MV-4-11 (cell line): ENCODE measurements at places on chromosomes 12 and 14.

GRCh38 chr12:18595412-18595811 lies 142.4 kb downstream of the PLCZ1 start:
- no peak for DNase-seq

- DNase-seq = peak; percentile 73
Measured at GRCh38 chr12:3753544-3754284, 805 bp upstream of the CRACR2A start.

GRCh38 chr14:55438066-55438683 lies 2.2 kb downstream of the TBPL2 start:
- DNase-seq = peak; percentile 27

GRCh38 chr14:31476131-31476866 lies 11.5 kb downstream of the GPR33 start:
- DNase-seq = no peak

DNA sequence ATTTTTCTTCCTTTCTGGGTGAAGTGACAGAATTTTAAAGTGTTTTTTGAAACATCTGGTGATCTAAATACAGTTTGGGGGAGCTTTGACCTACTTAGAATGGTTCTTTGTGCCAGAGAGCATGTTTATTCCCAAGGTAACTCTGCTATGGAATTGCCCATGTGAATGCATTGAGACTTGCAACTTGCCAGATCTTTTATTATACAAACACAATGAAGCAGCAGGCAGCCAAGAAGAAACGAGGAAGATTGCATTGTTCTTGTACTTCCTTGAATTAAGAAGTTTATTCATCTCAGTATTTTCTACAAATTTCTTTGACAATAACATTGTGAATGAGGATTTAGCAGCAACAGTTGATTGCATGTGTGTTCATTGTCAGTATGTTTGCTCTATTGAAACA lies 55.5 kb downstream of the FGD4 start:
- DNase-seq = no peak

- DNase-seq = no peak
Measured at GRCh38 chr12:50925342-50925651, 27.0 kb upstream of the HIGD1C start.

- DNase-seq = no peak
Measured at GRCh38 chr12:47534695-47535094, 171.1 kb downstream of the RPAP3 start.

DNA sequence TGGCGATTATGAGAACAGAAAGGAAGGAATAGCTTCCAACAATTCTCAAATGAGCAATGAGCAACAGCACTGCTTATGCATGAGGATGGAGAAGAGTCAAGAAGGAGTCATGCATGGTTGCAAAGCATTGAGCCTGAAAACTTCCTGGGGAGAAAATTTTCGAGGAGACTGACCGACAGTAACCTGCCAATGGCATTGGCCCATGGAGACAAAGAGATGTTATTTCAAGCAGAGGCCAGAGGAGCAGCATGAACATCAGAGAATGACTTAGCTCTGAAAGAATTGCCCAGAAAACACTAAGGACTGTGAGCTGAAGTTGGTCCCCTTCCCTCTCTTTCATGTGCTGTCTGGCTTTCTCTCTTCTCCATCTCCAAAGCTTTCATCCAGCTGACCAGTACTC lies 343.4 kb downstream of the ADAMTS20 start:
- DNase-seq = no peak

DNA sequence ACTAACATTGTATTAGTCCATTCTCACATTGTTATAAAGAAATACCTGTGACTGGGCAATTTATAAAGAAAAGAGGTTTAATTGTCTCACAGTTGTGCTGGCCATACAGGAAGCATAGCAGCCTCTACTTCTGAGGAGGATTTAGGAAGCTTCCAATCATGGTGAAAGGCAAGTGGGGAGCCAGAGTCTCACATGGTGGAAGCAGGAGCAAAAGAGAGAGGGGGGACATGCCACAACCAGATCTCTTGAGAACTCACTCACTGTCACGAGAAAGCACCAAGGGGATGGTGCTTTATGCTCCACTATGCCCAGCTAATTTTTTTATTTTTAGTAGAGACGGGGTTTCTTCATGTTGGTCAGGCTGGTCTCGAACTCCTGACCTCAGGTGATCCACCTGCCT lies 13.3 kb downstream of the OS9 start:
- no peak for DNase-seq

- peak; percentile 92 for DNase-seq
Measured at GRCh38 chr12:109462868-109463692, 14.0 kb downstream of the KCTD10 start.

DNA sequence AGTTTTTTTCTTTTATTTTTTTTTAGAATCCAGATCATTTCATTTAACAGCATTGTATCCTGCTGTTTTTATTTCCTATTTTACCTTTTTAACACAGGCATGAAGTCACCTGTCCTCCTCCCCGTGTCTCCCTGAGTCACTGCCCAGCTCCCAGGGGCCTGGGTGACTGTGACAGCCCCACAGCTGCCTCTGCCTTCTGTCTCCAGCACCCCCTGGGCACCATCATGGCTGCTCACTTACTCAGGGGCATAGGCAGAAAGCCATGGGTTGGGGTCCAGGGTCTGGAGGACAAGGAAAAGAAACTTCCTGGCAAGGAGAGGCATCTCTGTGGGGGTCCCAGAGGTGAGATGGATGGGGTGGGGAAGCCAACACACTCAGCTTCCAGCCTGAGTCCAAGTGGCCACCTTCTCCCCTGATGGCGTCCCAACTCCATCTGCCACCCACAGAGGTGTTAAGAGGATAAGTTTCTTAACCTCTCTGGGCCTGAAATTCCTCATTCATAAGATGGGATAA lies 25.3 kb downstream of the TMEM63C start:
- no peak for DNase-seq

GRCh38 chr12:98403936-98404335 lies 111.5 kb upstream of the TMPO start:
- no peak for DNase-seq

DNA sequence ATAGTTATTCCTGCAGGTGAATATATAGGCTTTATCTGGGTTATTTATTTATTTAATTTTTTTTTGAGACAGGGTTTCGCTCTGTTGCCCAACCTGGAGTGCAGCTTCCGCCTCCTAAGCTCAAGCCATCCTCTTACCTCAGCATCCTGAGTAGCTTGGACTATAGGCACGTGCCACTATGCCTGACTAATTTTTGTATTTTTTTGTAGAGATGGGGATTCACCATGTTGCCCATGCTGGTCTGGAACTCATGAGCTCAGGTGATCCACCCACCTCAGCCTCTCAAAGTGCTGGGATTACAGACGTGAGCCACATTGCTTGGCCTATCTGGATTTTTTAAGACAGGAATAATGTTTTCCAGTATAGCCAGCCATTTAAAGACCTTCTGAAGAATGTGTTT lies 2.0 kb downstream of the RAN start:
- no peak for DNase-seq

DNA sequence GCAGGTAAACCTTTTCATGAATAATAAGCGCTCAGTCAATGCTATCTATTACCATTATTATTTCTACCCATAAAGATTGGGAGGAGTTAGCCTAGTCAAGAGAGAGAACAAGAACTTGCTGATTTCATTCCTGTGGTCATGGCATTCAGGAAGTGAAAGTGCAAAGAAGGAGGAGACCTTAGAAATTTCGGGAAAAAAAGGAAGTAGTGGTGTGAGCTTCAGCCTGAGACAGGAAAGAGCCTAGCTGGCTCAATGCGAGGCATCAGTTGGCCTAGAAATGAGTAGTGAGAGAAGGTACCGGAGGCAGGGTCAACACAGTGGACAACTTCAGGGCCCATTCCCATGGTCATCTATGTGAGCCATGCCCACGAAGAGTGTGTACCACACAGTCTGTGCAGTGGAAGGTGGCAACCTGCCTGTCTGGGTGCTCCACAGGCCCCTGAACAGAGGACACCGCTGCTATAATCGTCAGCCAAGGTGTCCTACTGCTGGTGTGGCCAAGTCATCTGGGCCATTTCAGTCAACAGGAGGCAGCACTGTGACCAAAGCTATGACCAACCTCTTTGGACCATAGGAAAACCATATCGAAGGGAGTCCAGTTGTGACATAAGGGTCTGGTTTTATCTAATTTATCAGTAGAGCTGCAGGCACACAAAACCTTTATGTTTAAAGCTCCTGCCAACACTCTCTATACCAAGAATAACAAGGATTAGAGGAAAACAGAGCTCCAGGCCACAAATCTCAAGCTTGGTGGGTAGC lies 16.2 kb upstream of the STON2 start:
- DNase-seq = peak; percentile 99

GRCh38 chr12:110112335-110112660 lies 11.9 kb upstream of the IFT81 start:
- DNase-seq = no peak

DNA sequence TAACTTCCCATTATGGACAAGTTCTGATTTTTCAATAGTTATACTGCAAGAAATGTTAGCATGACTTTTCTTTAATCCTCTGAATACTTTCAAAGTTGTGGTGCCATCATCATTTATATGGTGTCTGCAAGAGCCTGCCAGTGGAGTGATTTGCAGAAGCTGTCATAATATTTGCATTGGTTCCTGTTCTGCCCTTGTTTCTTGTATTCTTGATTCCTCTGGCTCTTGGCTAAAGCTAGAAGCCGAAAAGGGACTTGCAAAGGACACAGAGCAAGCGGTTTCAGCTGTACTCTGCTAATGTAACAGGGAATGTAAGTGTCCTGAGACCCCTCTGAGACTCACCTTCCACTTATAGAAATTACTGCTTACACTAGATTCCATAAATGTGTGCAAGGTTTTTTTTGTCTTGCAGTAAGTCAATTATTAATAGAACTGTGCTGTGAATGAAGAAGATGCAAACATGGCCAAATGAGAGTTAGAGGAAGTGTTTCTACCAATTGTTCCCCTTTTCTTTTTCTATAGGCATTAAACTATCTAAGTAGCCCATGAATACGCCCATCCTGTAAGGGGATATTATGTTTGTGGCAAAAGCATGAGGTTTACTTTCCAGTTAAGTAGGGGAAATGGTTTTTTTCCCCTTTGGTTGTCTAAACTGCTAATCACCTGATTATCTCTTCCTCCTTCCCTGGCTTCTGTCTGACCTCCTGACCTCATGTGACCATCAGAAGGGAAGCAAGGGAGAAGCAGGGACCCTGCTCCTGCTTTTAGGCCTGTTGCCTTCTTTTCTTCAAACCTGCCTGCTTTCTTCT lies 5.3 kb downstream of the DYRK4 start:
- DNase-seq = peak; percentile 98

DNA sequence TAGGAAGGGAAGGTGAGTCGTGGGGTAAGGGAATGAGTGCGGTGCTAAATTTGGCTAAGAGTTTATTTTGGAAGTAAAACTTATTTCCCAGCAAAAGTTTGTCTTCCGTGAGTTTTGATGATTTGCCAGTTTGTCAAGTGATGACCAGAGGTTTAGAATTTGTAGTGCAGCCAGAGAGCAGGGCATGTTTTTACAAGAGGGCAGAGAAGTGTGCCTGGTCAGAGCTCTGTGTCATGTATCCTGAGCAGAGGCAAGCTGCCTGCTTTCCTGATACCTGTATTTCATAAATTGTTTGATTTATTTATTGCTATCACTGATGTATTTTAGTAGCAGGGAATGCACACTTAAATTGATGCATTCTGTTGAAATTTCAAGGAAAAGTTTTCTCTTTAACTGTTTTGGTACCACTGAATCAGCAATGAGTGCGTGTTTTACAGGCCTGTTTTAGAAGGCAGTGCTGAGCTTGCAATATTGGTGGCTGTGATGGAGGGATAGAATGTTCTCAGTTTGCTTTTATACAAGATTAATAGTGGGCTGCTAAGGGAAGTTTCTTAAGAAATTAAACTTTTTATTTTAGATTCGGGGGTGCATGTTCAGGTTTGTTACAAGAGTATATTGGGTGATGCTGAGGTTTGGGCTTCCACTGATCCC lies 19.7 kb upstream of the RD3L start:
- no peak for DNase-seq

- peak; percentile 30 for DNase-seq
Measured at GRCh38 chr12:112473056-112473455, 54.3 kb downstream of the PTPN11 start.

GRCh38 chr12:65868133-65868705 lies 43.9 kb downstream of the HMGA2 start:
- peak; percentile 60 for DNase-seq

GRCh38 chr12:84913129-84913515 lies 523 bp upstream of the SLC6A15 start:
- DNase-seq = no peak

DNA sequence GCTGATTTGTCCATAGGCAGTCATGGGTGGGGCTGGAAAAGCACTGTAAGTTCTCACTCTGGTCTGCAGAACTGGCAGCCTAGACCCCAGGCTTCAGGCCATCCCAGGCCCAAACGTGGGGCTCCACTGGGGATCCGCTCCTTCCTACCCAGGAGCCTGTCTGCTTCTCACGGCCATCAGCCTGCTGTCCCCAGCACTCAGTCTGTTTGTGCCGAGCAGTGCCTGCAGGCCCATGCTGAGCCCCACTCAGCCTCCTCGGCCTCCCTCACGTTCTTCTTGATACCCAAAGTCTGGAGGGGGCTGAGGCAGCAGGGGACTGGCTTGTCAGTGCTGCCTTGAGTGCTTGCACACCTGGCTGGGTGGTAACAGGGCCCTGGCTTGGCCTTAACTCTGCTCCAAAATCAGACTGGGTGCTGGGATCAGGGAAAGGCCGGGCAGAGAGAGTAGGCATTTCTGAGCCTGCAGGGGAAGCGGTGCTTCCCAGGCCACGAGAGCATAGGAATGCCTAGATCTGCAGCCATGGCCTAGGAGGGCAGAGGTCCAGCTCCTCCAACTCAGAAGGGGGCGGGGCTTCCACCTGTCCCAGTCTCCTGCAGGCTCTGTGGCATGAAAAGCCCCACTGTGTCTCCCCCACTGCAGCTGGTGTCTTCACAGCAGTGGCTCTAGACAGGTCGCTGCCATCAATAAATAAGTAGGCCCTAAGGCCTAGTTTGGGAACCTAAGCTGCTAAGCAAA lies 772.4 kb upstream of the FBXO33 start:
- no peak for DNase-seq

DNA sequence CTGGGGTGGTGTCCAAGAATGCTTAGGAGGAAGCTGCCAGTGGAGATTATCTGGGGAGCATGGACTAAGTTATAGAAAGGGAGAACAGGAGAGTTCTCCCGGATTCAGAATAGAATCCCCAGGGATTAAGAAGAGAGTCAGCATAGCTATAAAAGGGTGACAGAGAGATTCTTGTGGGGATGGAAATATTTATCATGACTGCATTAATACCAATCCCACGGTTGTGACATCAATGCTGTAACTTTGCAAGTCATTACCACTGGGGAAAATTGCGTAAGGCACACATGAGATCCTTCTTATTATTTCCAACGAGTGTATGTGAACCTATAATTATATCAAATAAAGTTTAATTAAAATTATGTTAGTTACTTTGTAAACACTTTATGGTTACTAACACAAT lies 447.9 kb upstream of the TMEM132C start:
- peak; percentile 68 for DNase-seq

DNA sequence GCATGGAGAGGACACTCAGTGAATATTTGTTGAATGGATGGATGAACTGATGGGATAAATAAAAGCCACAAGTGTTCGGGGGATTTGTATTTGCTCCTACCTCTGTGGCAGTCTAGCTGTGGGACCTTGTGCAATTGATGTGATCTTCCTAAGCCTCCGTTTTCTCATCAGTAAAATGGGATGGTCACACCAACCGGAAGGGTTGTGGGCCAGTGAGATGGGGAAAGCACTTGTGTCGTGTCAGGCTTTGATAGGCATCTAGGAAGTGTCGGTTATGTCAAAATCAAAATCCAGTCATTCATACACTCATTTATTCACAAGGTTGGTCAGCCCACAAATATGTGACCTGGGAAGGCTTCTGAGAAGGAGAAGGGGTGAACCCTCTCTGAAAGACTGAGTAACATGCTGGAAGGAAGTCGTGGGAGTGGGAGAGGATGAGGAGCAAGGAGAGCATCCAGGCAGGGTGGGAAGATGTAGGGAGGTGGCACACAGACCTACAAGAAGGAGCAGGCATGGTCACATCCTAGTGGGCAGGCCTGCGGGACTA lies 7.8 kb upstream of the SERPINA9 start:
- DNase-seq = no peak

GRCh38 chr12:42760550-42760949 lies 171.0 kb upstream of the PRICKLE1 start:
- no peak for DNase-seq
